ENCODE measurements at places on chromosomes 3 and 15.

- DNase-seq, result no peak
Measured at GRCh38 chr15:78457101-78457500, 19.1 kb downstream of the IREB2 start.

DNA sequence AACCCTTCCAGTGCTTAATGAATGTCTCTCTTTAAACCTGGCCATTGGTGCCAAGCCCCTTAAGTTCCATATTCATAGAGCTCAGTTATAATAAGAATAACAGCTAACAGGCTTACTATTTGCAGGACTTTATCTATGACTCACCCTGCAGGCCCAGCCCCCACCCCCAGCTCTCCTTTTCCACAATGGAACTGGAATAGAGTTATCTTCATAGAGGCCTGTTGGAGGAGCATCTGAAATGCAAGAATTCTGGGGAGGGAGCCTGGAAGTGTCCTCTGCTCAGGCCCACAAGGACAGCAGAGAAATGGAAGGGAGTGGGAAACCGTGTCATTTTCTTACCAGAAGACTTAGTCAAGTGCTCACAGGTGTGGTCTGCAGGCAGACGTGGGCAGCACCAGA lies 52.8 kb downstream of the SEMA5B start:
- DNase-seq, result no peak

GRCh38 chr3:73759297-73759711 lies 134.6 kb upstream of the PDZRN3 start:
- DNase-seq, result no peak

GRCh38 chr3:125641891-125642290 lies 46.6 kb upstream of the OSBPL11 start:
- no peak for DNase-seq

DNA sequence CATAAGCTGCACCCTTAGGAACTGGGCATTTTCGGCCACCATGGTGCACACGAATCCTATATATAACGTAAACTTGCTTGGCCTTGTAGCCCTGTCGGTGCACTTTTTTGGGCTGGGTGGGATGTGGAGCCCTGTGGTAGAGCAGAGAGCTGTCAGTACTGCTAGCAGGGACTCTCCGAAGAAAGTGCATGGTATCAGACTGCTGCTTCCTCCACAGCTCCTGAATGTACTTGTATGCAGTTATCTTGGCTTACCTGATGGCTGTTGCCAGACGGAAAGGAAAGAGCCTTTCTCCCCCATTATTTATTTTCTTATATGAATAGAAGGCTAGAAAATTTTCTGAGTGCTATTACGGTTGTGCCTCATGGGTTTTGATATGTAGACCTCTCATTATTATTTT lies 8.4 kb downstream of the GALK2 start:
- no peak for DNase-seq

DNA sequence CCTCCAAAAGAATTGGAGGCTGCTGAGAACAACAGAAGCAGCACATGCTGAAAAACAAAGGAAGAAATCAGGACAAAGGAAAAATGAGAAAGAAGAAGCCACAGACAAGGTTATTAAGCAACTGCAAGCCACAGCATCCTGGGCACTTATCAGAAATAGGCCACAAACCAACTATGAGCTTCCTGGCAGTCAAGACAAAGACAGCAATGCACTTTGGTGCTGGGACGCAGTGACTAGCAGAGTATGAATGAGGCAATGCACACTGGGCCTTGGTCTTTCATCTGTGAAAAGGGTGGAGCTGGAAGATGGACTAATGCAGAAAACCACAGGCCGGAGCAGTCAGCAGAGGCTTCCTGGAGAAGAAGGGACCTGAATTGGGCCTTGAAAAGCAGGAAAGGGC lies 56.0 kb upstream of the LINGO1 start:
- no peak for DNase-seq

DNA sequence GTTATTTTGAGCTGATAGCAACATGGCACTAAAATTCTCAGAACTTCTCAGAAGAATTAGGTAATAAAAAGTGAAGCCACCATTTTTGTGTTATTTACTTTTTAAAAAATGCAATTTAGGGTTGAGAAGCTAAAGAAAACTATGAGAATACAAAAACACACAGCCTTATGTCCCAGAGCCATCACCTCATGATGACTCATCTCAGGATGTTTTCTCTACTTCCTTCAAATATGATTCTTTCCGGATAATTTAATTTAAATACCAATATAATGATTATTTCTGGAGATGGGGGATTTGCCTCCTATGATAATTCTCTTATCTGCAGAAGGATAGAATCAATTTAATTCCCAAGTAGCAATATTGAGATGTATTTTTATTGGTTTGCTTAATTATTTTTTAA lies 105.6 kb upstream of the BFSP2 start:
- no peak for DNase-seq

DNA sequence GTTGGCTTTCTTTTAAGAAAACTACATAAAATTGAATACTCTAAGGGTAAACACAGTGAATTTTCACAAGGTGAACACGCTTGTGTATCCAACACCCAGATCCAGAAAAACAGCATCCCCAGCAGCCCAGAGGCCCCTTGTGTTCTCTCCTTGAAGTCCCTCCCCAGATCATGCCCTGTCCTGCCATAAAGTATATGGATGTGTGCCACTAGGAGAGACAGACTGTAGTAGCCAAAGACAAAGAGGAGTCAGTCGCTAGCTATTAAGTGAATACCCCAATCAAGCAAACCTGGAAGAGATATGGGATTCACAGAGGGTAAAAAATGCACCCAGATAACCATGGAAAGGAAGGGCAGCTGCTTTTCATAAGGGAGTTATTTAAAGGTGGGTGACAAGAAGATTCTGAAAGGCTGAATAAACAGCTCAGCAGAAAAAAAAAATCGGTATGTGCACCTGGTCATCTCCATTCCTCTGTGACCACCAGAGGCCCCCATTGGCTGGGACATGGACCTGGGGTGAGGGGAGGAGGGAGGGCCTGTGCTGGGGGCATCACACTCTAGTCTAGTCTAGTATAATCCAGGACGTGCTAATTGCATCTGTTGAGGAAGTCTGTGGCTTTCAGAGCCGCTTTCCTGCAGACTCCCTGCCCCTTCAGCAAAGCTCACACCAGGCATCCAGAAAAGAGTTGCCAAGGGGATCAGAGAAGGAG lies 167.3 kb upstream of the NDN start:
- no peak for DNase-seq

- no peak for DNase-seq
Measured at GRCh38 chr3:140595295-140595694, 82.6 kb upstream of the TRIM42 start.

- DNase-seq, result no peak
Measured at GRCh38 chr3:148681080-148681479, 16.6 kb upstream of the AGTR1 start.

- no peak for DNase-seq
Measured at GRCh38 chr3:60617188-60617587, 634.1 kb downstream of the FHIT start.

- DNase-seq, result no peak
Measured at GRCh38 chr15:89495638-89496145, 691 bp downstream of the RHCG start.

DNA sequence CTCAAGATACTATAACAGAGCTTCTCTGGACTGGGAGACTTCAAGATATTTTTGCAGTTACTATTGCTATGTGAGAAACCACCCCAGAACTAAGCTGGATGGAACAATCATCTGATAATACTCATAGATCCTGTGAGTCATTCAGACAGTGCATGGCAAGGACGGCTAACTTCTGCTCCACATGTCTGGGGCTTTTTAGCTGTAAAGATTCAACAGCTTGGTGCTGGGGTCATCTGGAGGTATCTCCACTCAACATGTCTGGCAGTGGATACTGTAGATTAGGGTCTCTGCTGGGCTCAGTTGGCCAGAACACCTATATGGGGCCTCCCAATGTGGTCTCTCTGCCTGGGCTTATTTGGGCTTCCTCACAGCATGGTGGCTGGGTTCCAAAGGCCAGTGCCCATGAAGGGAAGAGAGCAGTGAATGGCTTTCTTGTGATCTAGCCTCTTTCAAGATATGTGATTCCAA lies 117.3 kb upstream of the SLC7A14 start:
- no peak for DNase-seq

- DNase-seq, result no peak
Measured at GRCh38 chr15:59931646-59932261, 72.4 kb upstream of the FOXB1 start.

DNA sequence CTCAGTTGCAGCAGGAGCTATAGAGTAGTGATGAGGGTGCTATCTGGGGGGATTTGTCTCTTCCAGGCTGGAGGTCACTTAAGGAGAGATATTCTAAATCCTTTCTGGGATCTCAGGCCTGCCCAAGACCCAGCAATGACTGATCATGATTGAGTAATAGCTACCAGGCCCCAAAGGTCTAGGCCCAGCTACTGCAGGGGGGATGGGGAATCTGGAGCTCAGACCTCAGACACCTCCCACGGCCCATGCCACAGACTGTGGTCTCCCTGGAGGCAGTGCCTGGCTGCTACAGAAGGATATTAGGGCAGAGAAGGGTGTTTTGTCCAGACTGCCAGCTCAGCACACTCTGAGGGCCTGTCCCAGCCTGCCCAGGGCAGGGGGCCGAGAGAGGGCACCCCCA lies 6.9 kb downstream of the SLC38A3 start:
- no peak for DNase-seq

- DNase-seq, result no peak
Measured at GRCh38 chr15:42332331-42332730, 27.0 kb upstream of the CAPN3 start.

DNA sequence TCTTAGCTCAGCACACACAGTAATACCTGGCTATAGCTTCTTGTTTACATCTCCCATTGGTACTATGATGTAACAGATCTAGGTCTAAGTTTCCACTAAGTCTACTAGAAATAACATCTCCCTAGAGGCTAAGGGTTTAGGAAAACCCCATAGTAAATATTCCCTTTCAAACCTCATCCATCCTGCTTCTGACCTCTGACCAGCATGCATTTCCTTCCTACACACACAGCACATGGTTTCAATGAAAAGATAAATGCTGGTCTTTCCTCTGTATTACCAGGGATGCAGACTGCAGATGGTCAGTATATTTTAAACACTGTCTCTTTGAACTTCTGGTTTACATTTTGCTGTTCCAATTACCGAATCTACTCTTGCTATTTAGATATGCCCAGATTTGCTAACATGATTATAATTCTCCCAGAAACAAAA lies 96.6 kb downstream of the EFL1 start:
- DNase-seq, result no peak

GRCh38 chr15:81304226-81304625 lies 19.7 kb downstream of the STARD5 start:
- no peak for DNase-seq

DNA sequence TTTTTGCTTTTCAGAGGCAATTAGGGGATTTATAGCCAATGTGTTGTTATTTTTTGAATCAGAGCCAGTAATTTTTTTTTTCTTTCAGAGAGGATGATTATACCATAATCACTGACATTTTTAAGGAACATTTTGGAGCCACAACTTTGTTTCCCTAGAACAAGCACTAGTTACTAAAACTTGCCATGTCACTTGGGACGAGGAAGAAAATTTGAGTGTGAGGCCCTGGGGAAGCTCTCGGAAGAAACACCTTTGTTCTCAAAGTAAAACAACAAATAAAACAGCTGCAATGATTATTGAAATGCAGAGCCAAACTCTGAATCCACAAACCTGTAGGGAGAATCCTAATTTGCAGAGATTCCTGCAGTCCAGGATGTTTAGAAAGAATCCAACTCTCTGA lies 69.7 kb downstream of the PDZRN3 start:
- no peak for DNase-seq

GRCh38 chr3:192444096-192444790 lies 283.1 kb downstream of the FGF12 start:
- no peak for DNase-seq

GRCh38 chr15:88901508-88902220 lies 6.3 kb upstream of the HAPLN3 start:
- DNase-seq, result no peak

DNA sequence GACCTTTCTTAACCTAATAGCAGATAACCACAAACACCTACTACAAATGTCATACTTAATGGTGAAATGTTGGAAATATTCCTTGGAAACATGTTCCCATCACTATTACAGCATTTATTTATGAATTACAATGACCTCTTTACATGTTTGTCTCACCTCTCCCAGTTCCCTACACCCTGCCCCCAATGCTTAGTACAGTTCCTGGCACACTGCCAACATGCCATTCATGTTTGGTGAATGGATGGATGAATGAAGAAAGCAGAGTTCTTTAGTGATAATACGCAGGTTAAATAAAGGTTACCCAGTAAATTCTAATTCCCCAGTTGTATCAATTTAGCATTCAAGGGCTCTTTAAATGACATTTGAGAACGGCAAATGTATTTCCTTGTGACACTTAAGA lies 259.9 kb upstream of the ATP11B start:
- no peak for DNase-seq

GRCh38 chr15:22872936-22873701 lies 34.7 kb downstream of the NIPA2 start:
- DNase-seq, result no peak

DNA sequence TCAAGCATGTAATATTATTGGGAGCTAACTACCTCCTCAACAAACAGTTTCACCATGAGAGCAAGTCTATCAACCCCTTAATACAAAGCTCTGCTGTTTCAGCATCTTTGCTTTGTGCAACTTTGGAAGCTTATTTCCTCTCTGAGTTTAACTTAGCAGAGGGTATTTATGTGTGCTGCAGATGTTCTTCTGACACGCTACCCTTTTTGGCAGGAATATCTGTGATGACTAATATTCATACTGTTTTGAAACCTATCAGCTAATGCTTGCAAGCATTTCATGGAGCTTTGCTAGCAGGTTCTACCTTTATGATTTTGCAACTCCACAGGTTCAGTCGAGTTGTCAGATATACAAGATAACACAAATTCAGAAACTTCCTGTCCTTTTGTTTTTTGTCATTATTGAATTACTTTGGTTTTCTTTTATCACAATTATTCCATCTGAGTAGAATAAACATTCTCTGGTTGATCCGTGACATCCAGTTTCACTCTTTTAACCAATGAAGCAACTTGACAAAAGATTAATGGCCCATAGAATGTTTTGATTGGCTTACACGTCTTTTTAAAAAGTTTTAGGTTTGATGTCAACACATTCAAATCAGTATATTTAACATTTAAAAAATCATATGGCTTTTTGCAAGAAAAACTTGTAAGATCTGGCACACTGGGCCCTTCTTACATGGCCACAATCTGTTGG lies 1.7 kb upstream of the SLC9A9 start:
- no peak for DNase-seq

DNA sequence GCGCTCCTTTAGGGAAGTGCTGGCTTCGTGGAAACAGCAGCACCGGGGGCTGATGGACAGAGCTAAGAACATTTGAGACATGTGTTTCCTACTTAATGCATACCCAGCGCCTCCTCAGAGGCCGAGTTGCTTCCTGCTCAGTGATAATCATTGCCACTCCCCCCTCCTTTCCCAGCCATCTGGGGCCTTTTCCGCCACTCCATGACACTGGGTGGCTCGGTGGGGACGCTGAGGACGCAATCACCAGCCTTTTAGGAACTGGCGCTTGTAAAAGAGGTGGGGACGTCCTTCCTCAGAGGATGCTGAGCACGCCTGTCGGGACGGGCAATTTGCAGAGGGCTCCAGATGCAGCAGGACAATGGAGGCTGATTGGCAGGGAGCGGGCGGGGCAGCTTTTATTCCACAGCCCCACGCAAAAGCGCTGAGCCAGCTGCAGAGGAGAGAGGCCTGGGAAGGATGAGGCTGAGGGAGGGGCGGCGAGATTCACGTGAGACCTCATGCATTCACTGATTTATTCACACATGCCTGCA lies 22.2 kb upstream of the IQSEC1 start:
- no peak for DNase-seq

- no peak for DNase-seq
Measured at GRCh38 chr3:31664031-31664430, 131.3 kb downstream of the STT3B start.
